ENCODE measurements at places on chromosomes 2 and 18. TPM values are rescaled to one million over a fixed set of nuclear protein-coding genes. Genes with fewer than 3 reads are reported as not detected.

GRCh38 chr2:195823206-195823605, 166.2 kb downstream of the SLC39A10 start:
- DNase-seq = no peak
- H3K4me1 ChIP-seq = no peaks in the 10 kb centered on the region
- H3K36me3 ChIP-seq = no peaks in the 10 kb centered on the region

The ASIC4 gene
- 0.19 TPM for total RNA-seq

The FTCDNL1 gene
- 0.35 TPM for total RNA-seq

DNA sequence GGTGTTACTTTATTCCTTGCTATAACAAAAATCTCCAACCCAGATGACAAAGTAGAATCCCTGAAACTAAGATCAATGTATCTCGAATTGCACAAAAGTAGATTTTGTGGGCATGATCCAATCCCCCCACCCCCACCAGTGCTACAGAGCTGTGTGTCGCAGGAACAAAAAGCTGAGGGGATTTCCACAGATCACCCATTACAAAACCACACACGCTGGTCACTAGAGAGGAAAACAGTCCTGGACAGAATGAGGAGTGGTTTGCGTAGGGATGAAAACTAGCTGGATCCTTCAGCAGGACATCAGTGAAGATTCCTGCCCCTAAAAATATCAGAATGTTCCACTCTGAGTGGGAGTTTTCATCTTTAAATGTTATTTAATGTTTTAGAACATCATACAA, 165.3 kb upstream of the STK17B start:
- no peaks in the 10 kb centered on the region for H3K27me3 ChIP-seq
- no peak for DNase-seq

DNA sequence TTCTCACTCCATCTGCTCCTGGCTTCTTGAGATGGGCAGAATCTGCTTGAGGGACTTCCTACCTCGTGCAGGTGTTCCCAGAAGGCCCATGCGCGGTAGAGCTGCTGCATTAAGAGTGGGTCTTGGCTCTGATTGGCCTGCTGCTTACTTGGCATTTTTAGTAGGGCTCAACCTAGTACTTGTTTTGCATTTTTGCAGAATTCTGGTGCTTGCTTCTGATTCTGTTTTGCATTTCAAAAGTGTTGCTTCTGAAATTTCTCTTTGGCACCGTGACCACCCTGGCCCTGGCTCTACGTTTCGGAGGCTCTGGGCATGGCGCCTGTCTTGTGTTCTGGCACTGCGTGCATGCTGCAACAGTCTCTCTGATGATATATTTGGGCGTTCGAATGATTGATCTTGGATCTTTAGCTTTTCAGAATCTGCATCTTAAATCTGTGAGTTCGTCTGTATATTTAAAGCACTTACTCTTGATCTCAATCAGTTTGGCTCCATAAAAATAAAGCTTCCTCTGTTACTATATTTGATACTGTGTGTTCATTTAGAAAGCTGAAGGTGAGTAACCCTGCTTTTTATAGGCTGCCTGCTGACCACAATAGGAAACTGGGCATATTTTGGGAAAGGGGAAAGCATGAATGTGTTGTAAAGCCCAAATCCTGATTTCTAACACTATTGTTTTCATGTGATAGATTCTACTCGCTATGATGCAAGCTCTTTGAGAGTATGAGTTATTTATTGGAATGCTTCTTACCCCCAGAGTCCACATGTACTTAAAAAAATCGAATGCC, 22.2 kb downstream of the EFR3B start:
- H3K27me3 ChIP-seq = no peaks in the 10 kb centered on the region
- H3K36me3 ChIP-seq = no peaks in the 10 kb centered on the region
- H3K4me3 ChIP-seq = no peak overlapping the region
- no peak for DNase-seq

DNA sequence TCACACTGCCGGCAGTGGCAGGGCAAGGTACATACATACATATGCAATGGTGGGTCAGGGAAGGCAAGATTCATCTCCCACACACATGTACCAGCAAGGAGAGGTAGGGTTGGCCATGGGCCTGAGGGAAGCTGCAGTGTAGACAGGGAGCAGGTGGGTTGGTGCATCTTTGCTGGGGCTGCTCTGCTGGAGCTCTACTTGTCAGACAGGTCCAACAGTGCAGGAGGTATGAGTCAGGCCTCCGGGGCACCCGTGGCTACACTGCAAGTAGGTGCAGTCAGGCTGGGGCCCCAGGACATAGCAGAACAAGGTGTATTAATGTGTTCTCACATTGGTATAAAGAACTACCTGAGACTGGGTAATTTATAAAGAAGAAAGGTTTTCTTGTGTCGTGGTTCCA, 281.1 kb upstream of the COL3A1 start:
- no peaks in the 10 kb centered on the region for H3K36me3 ChIP-seq
- no peaks in the 10 kb centered on the region for H3K4me1 ChIP-seq
- H3K27me3 ChIP-seq = no peaks in the 10 kb centered on the region
- H3K4me3 ChIP-seq = no peak overlapping the region
- peak; percentile 28 for DNase-seq
- H3K27ac ChIP-seq = no peak overlapping the region

The CCBE1 gene
- 0.44 TPM for total RNA-seq

GRCh38 chr18:7370375-7370774, 139.5 kb downstream of the LRRC30 start:
- peaks cover 17% of the 10 kb centered on the region for H3K4me1 ChIP-seq
- H3K27me3 ChIP-seq = no peaks in the 10 kb centered on the region
- H3K4me3 ChIP-seq = 0 out of 2 replicates have a peak overlapping the region, but pooled peaks have one; percentile 13
- H3K27ac ChIP-seq = peak overlapping the region; percentile 10

GRCh38 chr18:10275486-10275885, 178.9 kb upstream of the APCDD1 start:
- H3K4me3 ChIP-seq = no peak overlapping the region
- no peaks in the 10 kb centered on the region for H3K4me1 ChIP-seq
- no peaks in the 10 kb centered on the region for H3K36me3 ChIP-seq

The CCDC148 gene
- 6.3 TPM for total RNA-seq

- H3K27me3 ChIP-seq = no peaks in the 10 kb centered on the region
- H3K27ac ChIP-seq = no peak overlapping the region
- H3K36me3 ChIP-seq = no peaks in the 10 kb centered on the region
- H3K4me1 ChIP-seq = 0 out of 2 replicates have a peak, but pooled peaks cover 6% of the 10 kb centered on the region
- DNase-seq = no peak
Measured at GRCh38 chr2:128879161-128879560, 560.5 kb upstream of the HS6ST1 start.

GRCh38 chr18:49368876-49369440, 91.5 kb downstream of the DYM start:
- H3K27me3 ChIP-seq = no peaks in the 10 kb centered on the region
- no peaks in the 10 kb centered on the region for H3K4me1 ChIP-seq
- no peaks in the 10 kb centered on the region for H3K36me3 ChIP-seq
- H3K4me3 ChIP-seq = no peak overlapping the region

The PTPN18 gene
- total RNA-seq = 51.0 TPM

DNA sequence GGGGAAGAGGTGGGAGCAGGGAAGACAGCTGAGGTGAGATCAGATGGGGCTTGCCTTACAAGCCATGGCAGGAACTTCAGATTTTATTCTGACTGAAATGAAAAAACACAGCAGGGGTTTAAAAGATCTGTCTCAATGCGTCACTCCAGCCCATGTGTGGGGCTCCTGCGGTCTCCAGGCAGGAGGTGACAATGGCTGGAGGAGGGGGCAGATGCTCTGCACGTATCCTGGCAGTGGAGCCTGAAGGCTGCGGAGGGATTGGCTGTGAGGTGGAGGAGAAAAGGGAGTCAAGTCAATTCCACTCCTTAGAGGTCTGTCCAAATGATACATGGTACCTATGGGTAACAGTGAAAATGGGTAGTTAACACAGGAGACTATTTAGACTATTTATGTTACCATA, 40.5 kb upstream of the KIDINS220 start:
- H3K36me3 ChIP-seq = no peaks in the 10 kb centered on the region
- H3K4me1 ChIP-seq = no peaks in the 10 kb centered on the region
- H3K4me3 ChIP-seq = no peak overlapping the region
- H3K27me3 ChIP-seq = no peaks in the 10 kb centered on the region
- no peak overlapping the region for H3K27ac ChIP-seq

GRCh38 chr2:96089356-96090195, 26.8 kb downstream of the ADRA2B start:
- no peaks in the 10 kb centered on the region for H3K27me3 ChIP-seq
- no peak overlapping the region for H3K27ac ChIP-seq
- peak; percentile 28 for DNase-seq
- H3K4me1 ChIP-seq = no peaks in the 10 kb centered on the region
- H3K4me3 ChIP-seq = no peak overlapping the region
- H3K36me3 ChIP-seq = no peaks in the 10 kb centered on the region

DNA sequence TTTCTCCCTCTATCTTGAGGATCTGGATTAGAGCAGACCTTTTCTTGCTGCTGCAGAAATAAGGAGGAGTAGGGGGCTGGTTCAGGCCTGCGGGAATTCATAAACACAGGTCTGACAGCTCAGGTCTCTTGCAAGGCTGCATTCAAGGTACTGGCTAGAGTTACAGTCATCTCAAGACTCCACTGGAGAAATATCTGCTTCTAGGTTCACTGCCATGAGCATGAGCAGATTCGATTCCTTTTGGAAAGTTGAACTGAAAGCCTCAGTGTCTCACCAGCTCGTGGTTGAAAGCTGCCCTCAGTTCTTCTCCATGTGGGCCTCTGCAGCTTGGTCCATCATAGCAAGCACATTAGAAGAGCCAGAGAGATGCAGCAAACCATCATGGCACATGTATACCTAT, 124.4 kb upstream of the SETBP1 start:
- no peaks in the 10 kb centered on the region for H3K4me1 ChIP-seq
- no peak for DNase-seq
- H3K27me3 ChIP-seq = no peaks in the 10 kb centered on the region
- H3K36me3 ChIP-seq = no peaks in the 10 kb centered on the region

The CXCR2 gene
- not detected for total RNA-seq

GRCh38 chr2:161104054-161104553, 56.1 kb upstream of the TANK start:
- H3K27me3 ChIP-seq = no peaks in the 10 kb centered on the region
- no peak for DNase-seq
- H3K4me3 ChIP-seq = no peak overlapping the region
- no peaks in the 10 kb centered on the region for H3K36me3 ChIP-seq
- peaks cover 17% of the 10 kb centered on the region for H3K4me1 ChIP-seq

GRCh38 chr2:50754514-50754913, 277.4 kb downstream of the NRXN1 start:
- no peaks in the 10 kb centered on the region for H3K36me3 ChIP-seq
- no peak overlapping the region for H3K27ac ChIP-seq
- DNase-seq = no peak
- no peaks in the 10 kb centered on the region for H3K27me3 ChIP-seq

DNA sequence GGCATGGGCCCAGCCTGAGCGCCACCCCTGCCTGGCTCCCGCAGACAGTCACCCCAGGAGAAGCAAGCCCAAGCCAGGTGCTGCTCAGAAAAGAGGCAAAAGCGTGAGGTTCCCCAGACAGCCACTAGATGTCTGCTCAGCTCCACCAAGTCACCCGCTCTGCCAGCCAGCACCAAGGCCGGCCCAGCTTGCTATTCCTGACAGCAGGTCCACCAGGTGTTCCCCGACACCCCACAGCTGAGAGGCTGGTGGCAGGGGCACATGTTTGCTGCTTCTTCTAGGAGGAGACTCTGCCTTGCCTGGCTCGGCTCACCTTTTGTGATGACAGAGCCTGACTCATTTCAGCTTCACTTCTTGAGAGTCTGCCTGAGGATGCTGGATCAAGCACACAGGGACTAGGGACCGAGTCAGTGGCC, 206.7 kb downstream of the MGAT5 start:
- H3K27ac ChIP-seq = no peak overlapping the region
- no peaks in the 10 kb centered on the region for H3K4me1 ChIP-seq
- no peak overlapping the region for H3K4me3 ChIP-seq
- peak; percentile 76 for DNase-seq
- no peaks in the 10 kb centered on the region for H3K36me3 ChIP-seq
- no peaks in the 10 kb centered on the region for H3K27me3 ChIP-seq

The BUB1 gene
- 60.7 TPM for total RNA-seq

The STARD6 gene
- not detected for total RNA-seq

DNA sequence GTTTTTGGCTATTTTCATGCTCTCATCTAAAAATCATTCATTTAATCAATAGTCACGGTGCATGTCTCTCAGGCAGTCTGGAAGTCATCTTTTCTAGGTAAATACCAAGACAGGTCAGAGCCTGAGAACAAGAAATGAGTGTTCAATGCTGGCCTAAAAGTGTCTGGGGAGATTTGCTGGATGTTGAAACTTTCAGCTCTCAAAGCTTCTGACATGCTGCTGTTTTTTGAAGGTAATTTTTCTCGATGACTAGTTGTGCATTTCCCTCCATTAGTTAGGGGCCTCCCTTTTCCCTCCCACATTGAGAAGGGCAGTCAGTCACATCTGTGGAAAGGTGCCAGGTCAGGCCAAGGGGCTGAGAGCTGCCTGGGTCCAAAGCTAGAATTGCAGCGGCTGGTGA, 115.6 kb downstream of the LPIN1 start:
- no peak for DNase-seq
- no peaks in the 10 kb centered on the region for H3K4me1 ChIP-seq
- H3K36me3 ChIP-seq = no peaks in the 10 kb centered on the region
- H3K27me3 ChIP-seq = no peaks in the 10 kb centered on the region
- no peak overlapping the region for H3K4me3 ChIP-seq

The ASB18 gene
- not detected for total RNA-seq

DNA sequence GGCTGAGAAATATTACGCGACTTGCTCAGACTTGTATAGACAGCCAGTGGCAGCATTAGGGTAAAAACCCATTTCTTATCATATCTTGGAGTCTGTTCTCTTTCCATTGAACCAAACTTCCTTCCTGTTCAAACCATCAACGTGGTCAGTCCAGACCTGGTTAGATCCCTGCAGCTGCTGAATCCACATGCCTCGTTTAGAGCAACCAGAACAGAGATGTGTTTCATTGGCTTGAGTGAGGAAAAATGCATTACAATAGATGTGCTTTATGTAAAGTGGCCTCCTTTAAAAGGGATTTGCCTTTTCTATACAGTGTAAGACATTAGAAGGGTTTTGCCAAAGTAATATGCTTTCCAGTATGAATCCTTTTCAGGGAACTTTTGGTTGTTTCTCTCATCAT, 232.4 kb downstream of the MEIS1 start:
- H3K36me3 ChIP-seq = no peaks in the 10 kb centered on the region
- H3K4me3 ChIP-seq = no peak overlapping the region
- H3K4me1 ChIP-seq = no peaks in the 10 kb centered on the region
- no peak overlapping the region for H3K27ac ChIP-seq
- DNase-seq = no peak
- H3K27me3 ChIP-seq = no peaks in the 10 kb centered on the region

GRCh38 chr2:24206714-24207113, 31.9 kb downstream of the FAM228A start:
- no peaks in the 10 kb centered on the region for H3K27me3 ChIP-seq
- no peak overlapping the region for H3K27ac ChIP-seq
- DNase-seq = no peak
- no peaks in the 10 kb centered on the region for H3K4me1 ChIP-seq
